NCI-H345 (cell line): ENCODE measurements at places on chromosomes 4 and X.

DNA sequence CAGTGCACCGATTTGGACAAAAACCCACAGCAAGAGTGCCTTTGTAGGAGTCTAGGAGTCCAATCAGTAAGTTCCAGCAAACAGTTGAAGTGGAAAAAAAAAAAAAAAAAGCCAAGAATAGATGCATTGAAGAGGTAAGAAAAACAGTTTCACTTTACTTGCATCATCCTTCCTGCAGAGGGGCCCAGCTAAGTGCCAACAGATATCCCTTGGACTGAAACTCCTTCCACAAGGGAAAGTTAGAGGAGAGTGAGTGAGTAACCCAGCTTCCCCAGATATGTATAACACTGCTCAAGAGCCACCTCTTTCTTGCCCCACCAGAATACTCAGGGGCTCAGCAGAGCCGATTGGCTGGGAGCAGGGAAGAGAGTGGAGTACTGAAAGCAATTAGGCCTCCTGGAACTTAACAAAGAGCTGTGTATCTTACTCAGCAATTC lies 617.7 kb upstream of the SMIM31 start:
- no peak for DNase-seq

DNA sequence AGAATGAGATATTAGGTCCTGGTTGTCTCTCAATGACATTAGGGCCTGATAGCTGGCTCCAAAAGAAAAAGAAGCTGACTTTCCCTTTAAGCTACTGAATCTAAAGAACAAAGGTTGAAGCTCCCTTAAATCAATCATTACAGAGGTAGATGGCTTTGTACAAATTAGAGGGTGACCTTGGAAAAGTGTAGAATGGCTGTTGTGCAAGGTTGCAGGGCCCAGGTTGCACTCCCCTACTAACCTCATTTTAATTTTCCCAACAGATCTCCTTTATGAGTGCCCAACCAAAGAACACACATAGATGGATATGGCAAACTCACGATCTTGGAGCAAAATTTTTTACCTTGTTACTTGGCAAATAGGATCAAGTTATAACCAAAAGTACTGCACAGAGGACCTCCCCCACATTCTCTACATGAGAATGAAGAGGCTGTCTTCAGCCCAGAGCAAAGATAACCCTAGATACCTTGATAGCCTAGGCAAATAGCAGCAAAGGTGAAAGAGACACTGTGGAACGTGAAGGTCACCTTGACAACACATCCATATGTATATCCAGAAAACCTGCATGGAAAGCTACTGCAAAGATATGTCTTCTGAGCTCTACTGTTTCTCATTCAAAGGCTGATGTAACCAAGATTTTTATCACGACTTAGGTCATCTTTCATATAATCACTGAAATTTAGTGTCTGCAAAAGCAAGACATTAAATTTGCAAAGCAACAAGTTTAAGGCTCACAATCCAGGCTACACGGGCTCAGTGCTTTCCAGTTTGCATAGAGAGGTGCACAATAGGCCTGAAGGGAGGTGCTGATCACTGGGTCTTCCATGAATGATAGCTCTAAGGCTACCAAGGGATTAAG lies 23.0 kb downstream of the KLB start:
- no peak for DNase-seq

- DNase-seq = no peak
Observed at GRCh38 chr4:25760518-25761157, 102.2 kb downstream of the SEL1L3 start.

DNA sequence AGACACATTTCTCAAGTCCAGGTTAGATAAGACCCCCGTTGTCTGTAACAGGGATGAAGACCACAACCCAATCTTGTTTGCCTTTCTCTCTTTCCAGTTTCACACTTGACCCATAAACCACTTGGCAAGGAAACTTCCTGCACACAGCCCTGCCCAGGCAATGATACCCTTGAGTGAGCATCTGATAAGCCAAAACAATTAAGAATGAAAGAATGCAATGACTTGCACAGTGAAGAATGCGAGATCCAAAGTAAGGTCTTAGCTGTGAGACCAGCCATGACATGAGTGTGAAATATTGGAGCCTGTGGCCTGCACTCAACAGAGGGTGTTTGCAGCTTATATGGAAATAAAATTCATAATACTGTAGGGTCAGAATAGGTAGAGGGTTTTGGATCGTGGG lies 37.9 kb upstream of the MXRA5 start:
- no peak for DNase-seq

DNA sequence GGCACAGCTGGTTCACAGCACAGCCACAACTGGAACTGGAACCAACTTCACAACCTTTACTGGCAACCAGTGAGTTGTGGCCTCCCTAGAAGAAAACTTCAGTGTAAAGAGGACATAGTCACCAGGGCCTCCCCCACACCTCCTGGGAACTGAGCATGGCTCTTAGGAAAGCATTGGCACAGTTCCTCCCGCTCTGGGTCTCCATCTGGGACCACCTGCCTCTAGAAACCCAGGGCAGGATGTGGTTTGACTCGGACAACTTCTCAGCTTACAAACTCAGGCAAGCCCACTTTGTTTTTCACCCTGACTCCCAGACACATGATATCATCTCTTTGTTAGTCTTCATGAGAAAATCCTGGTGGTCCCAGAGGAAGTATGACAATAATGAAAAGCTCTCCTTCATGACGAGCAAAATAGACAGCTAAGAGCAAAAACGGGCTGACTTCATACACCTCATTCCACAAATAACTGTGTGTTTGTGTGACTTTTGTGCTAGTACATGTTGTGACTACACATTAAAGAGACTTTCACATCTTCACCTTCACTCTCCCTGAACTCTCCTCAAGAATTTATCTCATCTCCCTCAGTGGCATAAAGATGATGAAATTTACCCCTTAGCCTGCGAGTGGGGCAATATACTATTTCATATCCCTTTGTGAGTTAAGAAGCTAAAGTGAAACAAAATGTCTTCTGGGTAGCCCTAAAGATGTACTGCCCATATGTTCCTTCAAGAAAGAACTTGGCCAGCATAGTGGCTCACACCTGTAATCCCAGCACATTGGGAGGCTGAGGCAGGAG lies 75.4 kb downstream of the SH3KBP1 start:
- no peak for DNase-seq

DNA sequence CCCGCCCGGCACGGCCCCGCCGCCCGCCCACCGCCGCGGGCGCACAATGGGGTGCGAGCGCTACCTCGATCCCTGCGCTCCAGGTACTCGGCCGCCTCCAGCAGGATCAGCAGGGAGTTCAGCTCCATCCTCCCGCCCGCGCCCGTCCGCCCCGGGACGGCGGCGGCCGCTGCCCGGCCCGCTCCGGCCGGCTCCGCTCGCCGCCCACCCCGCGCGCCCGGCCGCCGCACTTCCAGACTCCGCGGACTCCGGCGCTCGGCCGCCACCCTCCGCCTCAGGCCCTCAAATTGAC lies at the start of gene MXD4:
TSS of gene MXD4 (minus strand) at position 257 of the 292 bp plus-strand sequence. CDS start at position 128, 129 bp downstream.
- no peak for DNase-seq
